Stimulated activated CD8-positive, alpha-beta memory T cell treated with anti-CD3 and anti-CD28 coated beads, Interleukin-2, amount 100 ng/mL, for 48 hours (primary cell): ENCODE measurements at places on chromosomes 7 and 10.

- DNase-seq, result no peak
Observed at GRCh38 chr7:73789051-73789450, 19.0 kb upstream of the CLDN3 start.

- no peak for DNase-seq
Observed at GRCh38 chr10:94485094-94485493, 60.5 kb upstream of the HELLS start.

- DNase-seq, result no peak
Observed at GRCh38 chr7:55261386-55261770, 103.8 kb upstream of the LANCL2 start.

- no peak for DNase-seq
Observed at GRCh38 chr7:120609136-120609753, 248.7 kb downstream of the TSPAN12 start.

DNA sequence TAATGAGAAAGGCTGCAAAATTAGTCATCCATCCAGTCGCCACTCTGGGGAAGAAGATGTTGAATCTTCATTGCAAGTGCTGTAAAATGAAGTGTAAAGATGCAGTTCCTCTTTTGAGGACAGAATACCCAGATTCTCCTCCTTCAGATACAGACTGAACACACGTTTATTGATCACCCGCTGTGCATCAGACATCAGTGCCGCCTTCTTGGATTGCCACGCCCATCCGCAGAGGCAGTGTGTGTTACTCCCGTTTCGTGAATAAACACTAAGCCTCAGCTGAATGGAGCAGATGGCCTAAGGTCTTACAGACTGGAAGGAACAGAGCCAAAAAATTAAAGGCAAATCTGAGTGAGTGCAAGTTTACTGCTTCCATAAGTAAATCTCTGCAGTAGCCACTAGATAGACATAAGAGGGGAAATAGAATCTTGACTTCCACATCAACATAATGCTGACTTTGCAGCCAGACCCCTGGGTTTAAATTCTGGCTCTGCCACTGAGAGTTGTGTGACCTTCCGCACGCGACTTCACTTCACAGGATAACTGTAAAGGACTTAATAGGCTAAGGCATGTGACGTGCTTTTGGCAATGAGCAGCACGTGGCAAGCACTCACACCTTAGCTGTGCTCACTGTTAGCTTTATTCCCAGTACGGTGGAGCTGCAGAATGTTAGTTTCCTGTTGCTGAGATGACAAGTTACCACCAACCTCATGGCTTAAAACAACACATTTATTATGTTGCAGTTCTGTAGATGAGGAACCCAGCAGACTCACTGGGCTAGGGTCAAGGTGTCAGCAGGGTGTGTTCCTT is 285.9 kb downstream of the CELF2 start:
- no peak for DNase-seq

- DNase-seq, result no peak
Observed at GRCh38 chr7:40673285-40673684, 538.5 kb downstream of the SUGCT start.
